ENCODE measurements at places on chromosomes 6 and 20. TPM values are rescaled to one million over a fixed set of nuclear protein-coding genes. Genes with fewer than 3 reads are reported as not detected.

Gene NKX2-4
- not detected for total RNA-seq

DNA sequence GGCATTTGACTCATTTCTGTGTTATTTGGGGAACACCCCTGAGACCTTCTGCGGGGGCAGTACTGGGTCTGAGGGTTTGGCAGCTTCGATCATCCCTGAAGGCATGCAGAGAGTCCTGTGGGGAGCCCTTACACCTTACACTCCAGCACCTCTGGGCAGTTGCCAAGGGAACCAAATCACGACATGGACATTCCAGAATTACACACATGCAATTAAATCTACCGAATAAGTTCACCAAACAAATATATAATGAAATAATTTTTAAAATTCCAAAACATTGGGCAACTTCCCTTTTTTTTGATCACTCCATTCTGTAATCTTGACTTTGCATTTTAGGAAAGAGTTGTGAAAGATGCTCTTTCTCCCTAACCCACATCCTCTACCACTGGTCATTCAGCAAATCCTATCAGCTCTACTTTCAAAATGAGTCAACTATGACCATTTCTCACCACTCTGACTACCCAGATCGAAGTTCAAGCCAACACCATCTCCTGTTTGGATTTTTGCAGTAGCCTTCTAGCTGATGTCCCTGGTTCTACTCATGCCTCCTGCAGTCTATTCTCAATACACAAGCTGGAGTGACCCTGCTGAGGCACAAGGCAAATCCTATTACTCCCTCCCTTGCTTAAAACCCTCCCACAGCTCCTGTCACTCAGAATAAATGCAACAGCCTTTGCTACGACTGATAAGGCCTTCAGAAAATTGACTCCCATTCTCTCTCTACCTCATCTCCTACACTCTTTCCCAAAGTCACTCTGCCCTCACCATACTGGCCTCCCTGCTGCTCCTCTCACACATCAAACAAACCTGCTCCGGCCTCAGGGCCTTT lies 533.3 kb downstream of the HACE1 start:
- no peak overlapping the region for H3K4me3 ChIP-seq
- H3K4me1 ChIP-seq = no peaks in the 10 kb centered on the region
- no peaks in the 10 kb centered on the region for H3K36me3 ChIP-seq
- no peak for DNase-seq
- no peaks in the 10 kb centered on the region for H3K27me3 ChIP-seq

DNA sequence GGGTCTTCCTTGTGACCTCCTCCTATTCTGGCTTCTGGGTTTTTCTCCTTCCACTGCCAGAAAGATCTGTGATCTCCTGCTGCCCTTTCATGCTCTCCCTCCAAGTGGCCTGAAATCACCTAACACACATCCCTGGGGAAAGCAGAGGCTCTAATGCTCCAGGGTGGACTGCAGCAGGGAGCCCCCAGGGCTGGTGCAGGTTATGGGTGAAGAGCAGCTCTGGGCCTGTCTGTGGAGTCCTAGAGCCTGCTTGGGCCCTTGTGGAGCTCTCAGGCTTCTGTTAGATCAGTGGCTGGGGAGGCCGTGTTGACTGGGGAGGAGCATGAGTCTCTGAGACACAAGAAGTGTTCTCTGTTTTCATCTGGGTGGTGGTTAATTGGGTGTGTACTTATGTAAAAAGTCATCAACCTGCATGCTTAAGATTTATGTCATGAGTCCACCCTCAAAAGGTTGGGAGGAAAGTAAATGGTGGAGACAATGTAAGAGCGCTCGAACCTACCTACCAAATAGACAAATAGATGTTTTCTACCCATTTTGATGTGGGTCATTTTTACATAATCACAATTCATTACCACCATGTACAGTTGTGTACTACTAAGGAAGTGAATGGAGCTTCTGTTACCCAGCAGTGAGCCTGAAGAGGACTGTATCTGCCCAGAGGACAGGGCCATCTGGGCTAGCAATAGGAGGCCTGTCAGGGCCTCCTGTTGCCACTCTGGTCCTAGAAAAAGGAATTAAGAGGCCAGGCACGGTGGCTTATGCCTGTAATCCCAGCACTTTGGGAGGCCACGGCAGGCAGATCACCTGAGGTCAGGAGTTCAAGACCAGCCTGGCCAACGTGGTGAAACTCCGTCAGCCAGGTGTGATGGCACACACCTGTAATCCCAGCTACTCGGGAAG lies 32.0 kb upstream of the RNF8 start:
- peaks cover 2% of the 10 kb centered on the region for H3K36me3 ChIP-seq
- DNase-seq = no peak
- H3K4me3 ChIP-seq = no peak overlapping the region
- H3K27ac ChIP-seq = no peak overlapping the region
- H3K27me3 ChIP-seq = no peaks in the 10 kb centered on the region

GRCh38 chr6:152595499-152595898 lies 41.7 kb downstream of the SYNE1 start:
- no peak overlapping the region for H3K27ac ChIP-seq
- no peaks in the 10 kb centered on the region for H3K36me3 ChIP-seq
- H3K4me1 ChIP-seq = no peaks in the 10 kb centered on the region
- H3K27me3 ChIP-seq = no peaks in the 10 kb centered on the region
- no peak for DNase-seq

GRCh38 chr20:12068121-12068520 lies 150.4 kb downstream of the BTBD3 start:
- no peaks in the 10 kb centered on the region for H3K36me3 ChIP-seq
- H3K4me1 ChIP-seq = no peaks in the 10 kb centered on the region
- DNase-seq = no peak

DNA sequence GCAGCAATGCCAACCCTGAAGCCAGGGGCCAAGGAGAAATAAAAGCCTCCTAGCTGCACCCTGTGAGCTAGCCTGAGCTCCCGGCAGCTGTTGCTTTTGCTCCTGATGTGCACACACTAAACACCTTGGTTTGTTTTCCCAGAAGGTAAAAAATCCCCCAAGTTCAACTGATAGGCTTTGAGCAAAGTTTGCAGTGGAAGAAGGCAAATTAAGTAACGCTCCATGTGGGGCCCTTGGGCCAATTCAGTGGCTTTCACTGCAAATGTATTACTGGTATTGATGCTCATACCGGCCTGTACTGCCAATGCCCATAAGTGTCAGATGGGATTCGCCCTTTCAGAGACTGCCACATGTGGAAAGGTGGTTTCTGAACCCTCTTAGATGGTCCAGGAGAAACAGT lies 9.4 kb upstream of the IDH3B start:
- DNase-seq = no peak
- H3K4me1 ChIP-seq = no peaks in the 10 kb centered on the region
- peaks cover 3% of the 10 kb centered on the region for H3K27me3 ChIP-seq
- no peak overlapping the region for H3K27ac ChIP-seq
- no peaks in the 10 kb centered on the region for H3K36me3 ChIP-seq

Gene IRF4
- 409 TPM for total RNA-seq

DNA sequence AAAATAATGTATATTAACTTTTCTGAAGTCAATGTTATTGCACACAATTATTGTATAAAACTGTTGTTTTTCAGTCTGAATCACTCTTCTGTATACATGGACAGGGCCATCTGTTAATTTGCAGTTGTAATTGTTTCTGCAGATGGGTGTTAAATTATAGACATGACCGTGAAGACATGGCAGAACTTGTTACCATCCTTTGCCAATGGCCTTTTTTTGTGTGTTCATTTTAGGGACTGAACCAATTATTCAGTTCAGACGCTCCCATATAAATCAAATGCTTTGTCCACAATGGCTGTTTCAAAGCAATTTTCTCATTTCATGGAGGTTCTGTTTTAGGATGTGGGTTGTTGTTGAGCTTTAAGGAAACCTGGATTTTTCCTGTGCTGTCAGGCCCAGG lies 533.7 kb downstream of the DOK5 start:
- no peaks in the 10 kb centered on the region for H3K4me1 ChIP-seq
- no peak for DNase-seq
- H3K4me3 ChIP-seq = no peak overlapping the region
- H3K27me3 ChIP-seq = no peaks in the 10 kb centered on the region
- H3K36me3 ChIP-seq = no peaks in the 10 kb centered on the region
- H3K27ac ChIP-seq = no peak overlapping the region

Gene GHRH
- not detected for total RNA-seq

- no peak for DNase-seq
- no peak overlapping the region for H3K27ac ChIP-seq
- no peaks in the 10 kb centered on the region for H3K27me3 ChIP-seq
- peaks cover 12% of the 10 kb centered on the region for H3K36me3 ChIP-seq
These were observed 12.0 kb downstream of the RNF8 start for GRCh38 chr6:37365791-37366190.

Gene CGA
- not detected for total RNA-seq

Gene SYNDIG1
- not detected for total RNA-seq

DNA sequence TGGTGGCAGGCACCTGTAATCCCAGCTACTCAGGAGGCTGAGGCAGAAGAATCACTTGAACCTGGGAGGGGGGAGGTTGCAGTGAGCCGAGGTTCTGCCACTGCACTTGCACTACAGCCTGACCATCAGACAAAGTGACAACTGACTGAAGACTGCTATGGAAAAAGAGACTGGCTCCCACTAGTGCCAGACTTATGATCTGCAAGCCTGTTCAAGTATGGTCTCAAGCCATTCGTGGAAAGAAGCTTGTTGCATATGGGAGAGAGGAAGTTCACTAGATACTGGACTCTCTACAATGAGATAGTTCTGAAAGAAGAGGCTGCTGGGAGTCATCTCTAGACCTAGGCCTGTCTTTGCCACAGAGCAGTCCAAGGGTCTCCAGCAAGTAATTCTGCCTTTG lies 26.7 kb downstream of the MDN1 start:
- peak overlapping the region; percentile 1 for H3K27ac ChIP-seq
- no peaks in the 10 kb centered on the region for H3K27me3 ChIP-seq
- DNase-seq = peak; percentile 52
- peaks cover 62% of the 10 kb centered on the region for H3K36me3 ChIP-seq

DNA sequence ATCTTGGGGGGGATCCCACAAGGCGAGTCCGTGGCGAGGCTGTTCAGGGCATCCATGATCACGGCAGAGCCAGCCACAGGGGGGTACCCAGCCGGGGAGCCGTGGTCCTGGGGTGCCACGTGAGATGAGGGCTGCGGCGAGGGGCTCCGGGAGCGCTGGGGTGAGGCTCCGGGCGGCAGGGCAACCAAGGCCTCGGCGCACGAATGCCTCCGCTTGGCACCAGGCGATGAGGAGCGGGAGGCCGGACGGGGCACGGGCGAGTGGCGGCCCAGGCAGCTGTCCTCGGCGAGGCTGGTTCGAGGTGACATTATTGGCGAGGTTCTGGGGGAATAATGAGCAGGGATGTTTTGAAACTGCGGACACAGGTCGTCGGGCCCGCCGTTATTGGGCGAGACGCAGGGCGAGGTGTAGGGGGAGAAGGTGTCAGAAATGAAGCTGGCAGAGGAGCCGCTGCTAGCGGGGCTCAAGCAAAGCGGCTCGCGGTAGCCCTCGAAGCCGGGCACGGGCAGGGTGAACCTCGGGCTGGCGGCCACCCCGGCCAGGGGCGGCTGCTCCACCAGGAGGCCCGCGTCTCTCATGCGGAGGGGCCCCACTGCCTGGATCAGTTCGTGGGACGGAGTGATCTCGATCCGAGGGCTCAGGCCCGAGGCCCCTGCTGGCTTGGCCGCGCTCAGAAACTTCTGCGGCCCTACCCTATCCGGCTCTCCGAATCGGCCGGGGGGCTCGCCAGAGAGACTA lies 19.1 kb downstream of the NFATC2 start:
- DNase-seq = no peak
- H3K27ac ChIP-seq = no peak overlapping the region
- peaks cover 63% of the 10 kb centered on the region for H3K36me3 ChIP-seq
- H3K4me1 ChIP-seq = peaks cover 66% of the 10 kb centered on the region
- H3K4me3 ChIP-seq = no peak overlapping the region

DNA sequence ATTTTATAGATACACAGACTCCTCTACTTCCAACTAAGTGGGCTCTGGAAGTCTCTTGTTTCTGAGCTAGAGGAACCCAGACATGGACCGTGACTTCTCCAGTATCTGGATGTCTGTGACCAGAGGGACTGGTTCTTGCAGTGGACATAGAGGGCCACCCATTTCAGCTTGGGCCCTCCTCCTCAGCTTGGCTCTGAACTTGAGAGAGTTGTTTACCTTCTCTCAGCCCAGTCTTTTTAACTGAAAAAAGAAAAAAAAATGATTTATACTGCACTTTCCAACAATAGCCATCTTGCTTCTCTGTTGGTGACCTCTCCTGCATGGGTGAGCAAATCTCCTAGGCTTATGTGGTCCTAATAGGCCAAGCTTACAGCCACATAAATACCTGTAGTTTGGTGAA lies 60.3 kb upstream of the TMEM181 start:
- H3K4me3 ChIP-seq = no peak overlapping the region
- peaks cover 12% of the 10 kb centered on the region for H3K36me3 ChIP-seq
- no peaks in the 10 kb centered on the region for H3K27me3 ChIP-seq
- no peaks in the 10 kb centered on the region for H3K4me1 ChIP-seq
- DNase-seq = no peak
- no peak overlapping the region for H3K27ac ChIP-seq

DNA sequence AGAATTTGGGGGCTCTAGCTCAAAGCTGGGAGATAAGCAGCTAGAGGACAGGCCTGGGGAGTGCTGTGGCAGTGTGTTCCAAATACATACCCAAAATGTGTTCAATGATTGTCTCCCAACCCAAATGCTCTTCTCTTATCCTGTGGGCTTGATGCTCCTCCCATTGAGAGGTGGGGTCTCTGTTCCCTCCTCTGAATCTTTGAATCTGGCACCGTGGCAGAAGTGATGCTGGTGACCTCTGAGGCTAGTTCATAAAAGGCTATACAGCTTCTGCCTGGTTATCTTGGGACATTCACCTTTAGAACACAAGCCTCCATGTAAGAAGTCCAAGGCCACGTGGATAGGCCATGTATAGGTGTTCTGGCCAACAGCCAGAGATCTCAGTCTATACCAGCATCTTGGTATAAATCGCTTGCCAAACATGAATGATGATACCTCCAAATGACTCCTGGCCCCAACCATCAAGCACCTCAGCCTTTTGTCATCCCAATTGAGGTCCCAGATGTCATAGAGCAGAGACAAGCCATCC lies 15.9 kb upstream of the MYBL2 start:
- H3K4me1 ChIP-seq = no peaks in the 10 kb centered on the region
- no peak overlapping the region for H3K4me3 ChIP-seq
- no peak for DNase-seq

DNA sequence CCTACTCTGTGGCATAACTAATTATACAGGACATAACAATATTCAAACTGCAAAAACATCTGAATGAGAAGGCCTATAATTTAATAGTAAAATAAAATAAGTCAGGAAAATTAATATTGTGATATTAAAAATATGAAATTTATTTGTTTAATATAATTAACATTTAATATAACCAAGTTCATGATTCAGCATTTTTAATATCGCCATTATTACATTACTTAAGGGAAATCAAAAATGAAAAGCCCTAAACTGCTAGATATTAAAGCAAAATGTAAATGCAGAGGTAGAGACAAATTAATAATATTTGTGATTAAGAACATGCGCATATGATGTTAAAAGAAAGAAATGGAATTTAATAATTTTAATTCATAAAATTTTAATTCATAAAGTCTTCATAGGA lies 683.4 kb upstream of the EYS start:
- no peaks in the 10 kb centered on the region for H3K4me1 ChIP-seq
- H3K36me3 ChIP-seq = no peaks in the 10 kb centered on the region
- no peak for DNase-seq

Data from activated CD8-positive, alpha-beta T cell treated with anti-CD3 and anti-CD28 coated beads for 36 hours (primary cell).